Effector CD4-positive, alpha-beta T cell (primary cell): ENCODE measurements at places on chromosomes 5 and 9.

DNA sequence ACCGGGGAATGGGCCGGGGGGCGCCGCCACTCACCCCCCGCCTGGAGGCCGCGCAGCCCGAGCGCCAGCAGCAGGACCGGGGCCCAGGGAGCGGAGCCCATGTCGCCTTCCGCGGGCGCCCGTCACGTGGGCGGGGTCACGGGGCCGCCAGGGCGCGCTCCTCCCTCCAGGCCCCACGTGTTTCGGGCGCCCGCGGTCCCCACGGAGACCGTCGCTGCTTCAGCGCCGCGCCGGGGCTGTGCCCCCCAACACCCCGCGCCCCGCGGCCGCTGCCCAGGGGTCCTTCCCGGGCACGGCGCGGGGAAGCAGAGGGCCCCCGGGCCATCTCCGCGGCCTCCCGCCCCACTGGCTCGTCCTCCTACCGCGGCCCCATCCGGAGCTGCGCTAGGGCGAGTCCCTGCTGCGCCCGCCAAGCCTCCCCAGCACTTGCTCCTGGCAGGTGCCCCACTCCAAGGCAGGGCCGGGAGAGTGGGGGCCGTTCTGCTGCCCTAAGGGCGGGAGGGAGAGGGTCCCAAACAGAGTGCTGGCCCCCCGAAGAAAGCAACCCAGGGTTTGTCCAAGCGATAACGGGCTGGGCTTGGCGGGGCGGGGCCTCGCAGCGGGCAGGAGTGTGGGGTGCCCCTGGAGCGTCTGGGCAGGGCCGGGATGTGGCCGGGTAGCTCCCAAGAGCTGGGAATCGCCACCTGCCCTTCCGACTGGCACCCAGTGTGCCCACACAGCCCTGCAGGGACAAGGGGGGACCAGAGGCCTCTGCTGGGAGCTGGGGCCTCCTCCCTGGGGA, at the start of gene DPP7:
TSS of gene DPP7 (minus strand) at position 121 of the 781 bp plus-strand sequence. CDS start at position 101, 20 bp downstream.
- DNase-seq = peak; percentile 75

- no peak for DNase-seq
These were observed 48.5 kb upstream of the ZNF354A start for GRCh38 chr5:178778919-178779318.

DNA sequence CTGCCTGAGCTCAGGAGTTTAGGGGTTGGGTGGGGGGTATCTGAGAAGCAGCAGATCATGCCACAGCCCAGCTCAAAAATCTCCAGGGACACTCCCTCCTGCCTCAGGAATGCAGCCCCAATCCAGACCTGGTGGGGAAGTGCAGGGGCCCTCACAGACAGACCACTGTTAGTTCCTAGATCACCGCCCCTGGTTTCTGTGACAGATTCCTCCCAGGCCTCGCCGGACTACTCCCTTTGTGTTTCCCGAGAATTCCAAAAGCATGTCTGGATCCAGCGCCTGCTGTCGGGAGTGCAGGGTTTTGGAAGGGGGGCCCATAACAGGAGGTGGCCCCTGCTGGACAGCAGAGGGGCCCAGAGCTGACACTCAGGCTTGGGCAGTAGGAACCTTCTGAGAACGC, 74.5 kb downstream of the CTSL start:
- DNase-seq = no peak

DNA sequence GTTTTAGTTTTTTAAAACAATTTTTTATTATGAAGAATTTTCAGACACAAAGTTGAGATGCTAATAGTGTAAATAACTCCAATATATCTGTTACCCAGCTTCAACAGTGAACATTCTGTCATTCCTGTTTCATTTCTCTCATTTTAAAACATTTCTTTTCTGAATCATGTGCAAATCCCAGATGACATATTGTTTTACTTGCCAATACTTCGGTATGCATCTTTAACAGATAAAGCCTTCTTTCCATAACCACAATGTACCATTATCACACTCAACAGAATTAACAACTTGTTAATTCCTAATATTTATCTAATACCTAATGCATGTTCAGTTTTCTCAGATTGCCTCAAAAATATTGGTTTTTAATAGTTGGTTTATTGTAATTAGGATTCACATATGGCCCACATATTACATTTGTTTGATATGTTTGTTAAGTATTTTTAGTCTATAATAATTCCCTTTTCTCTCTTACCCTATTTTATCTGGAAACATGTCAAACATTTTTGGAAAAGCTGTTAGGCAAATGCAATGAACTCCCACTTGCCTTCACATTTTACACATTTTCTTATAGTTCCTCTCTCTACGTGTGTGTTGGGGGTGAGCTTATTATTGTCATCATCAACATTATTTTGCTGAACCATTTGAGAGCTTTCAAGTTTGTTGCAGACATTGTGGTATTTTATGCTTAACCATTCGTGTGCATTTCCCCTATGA, 58.7 kb upstream of the ANKRD55 start:
- DNase-seq = no peak

DNA sequence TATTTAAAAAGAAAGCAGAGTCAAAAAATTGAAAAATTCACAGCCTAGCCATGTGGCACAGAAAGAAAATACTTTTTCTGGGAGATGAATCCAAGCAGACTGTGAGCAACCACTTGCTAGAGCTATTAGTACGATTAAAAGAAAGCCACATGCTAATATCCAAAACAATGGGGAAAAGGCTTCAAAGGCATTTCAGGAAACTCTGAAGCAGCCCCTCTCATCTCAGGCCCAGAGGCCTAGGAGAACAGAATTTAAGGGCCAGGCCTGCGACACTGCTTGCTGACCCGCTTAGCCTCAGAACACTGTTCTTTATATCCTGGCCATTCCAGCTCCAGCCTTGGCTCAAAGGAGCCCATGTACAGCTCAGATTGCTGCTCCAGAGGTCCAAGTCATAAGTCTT, 1257.0 kb upstream of the CDH18 start:
- DNase-seq = no peak

DNA sequence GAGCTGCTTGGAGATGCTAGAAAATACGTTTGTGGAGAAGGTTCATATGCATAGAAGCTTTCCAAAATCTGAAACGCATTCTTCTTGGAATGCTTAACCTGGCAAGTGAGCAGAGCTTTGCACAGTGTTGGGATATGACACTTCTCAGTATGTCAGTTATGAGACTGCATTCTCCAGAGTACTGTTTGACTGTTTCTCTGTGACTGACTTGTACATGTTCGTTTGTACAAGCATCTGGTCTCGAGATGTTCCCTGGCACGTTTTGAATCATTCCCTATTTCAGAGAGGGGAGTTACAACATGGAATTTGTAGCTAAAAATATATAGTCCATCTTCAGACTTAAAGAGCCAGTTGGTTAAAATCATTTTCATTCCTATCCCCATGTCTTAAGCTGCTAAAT, 272.4 kb downstream of the ARRDC3 start:
- DNase-seq = no peak

GRCh38 chr5:146450002-146450401, 2.9 kb downstream of the TCERG1 start:
- DNase-seq = no peak

DNA sequence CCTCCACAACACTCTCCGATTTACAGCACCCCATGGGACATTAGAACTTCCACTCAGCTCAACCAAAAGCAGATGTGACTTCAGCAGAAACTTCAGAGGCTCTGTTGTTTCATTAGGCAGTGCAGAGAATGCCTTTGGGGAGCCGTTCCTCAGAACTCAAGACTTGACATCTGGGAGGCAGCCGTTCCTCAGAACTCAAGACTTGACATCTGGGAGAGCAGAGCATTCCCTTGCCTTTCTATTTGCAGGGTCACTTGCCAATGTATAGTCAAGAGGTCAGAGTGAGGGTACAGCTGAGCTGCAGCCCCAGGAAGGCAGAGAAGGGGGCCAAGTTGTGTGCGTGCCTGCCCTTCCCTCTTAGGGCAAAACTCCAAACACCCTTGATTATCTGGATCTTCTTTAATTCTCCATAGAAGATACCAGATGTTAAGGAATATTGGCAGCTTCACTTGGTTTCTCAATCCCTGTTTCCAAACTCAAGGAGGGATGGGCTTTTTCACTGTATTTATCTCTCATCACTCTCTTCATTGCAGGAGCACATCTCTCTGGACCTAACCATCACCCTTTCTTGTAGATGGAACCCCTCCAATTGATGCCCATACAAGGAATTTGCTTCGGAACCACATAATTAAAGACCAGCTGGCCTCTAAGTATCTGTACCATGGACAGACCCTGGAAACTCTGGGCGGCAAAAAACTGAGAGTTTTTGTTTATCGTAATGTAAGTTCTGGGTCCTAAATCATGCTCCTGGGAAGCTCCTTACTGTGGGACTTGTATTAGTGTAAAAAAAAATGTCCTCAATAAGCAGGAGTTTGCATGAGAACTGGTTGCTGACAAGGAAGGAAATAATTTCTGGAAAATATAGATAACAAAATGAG, 25.6 kb downstream of the TGFBI start:
- DNase-seq = no peak
